ENCODE measurements at places on chromosomes 6 and 20.

GRCh38 chr20:35568645-35569044, 26.8 kb downstream of the ERGIC3 start:
- no peak for DNase-seq

- DNase-seq: peak; percentile 25
Measured at GRCh38 chr20:16541226-16541625, 32.0 kb downstream of the KIF16B start.

GRCh38 chr6:11614534-11615213, 77.1 kb downstream of the TMEM170B start:
- no peak for DNase-seq

- peak; percentile 70 for DNase-seq
Measured at GRCh38 chr6:14396826-14397517, 279.4 kb downstream of the CD83 start.

DNA sequence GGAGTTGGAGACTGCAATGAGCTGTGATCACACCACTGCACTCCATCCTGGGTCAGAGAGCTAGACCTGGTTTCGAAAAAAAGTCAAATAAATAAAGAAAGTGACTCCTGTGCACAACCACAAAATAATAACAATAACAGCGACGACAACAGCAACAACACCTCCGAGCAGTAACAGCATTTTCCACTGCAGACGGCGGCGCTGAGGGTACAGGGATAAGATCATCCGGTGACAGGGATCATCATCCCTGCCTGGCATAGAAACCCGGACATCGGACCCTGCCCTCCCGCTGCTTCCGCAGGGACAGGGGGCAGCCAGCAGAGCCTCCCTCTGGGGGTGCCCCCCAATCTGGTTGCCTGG, 11.5 kb downstream of the SRXN1 start:
- peak; percentile 83 for DNase-seq

DNA sequence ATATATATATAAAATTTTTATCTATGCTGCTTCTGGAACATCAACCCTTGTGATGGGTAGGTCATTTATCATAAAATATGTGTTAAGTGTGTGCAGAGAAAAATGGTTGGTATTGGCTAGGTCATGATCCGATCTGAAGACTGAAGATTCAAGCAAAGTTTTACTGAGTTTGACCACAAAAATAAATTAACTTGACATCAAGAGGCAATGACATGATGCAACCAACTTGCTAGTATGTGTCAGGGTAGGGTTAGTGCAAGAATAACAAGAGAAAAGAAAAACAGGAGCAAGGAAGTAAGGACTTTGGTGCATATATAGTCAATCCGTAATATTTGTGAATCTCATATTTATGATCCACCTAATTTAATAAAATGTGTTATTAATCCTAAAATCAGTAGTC, 1202.0 kb upstream of the ADGRB3 start:
- no peak for DNase-seq

- no peak for DNase-seq
Measured at GRCh38 chr6:131890091-131890490, 61.1 kb downstream of the CCN2 start.

DNA sequence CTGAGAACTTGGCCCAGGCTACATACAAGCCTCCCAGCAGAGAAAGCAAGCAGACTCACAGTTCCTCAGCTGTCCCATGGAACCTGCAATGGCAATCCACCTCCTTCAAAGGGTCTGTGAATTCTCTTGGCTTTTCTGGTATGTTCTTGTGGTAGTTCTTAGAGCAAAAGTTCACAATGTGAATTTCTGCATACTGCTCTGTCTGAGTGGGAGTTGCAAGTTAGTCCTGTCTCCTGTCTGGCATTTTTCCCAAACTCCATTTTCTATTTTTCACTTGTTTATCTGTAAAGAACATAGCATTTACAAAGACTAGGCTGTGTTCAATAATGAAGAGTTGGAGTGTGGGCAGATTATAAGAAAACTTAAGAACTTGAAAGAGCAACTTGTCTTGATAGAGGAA, 269.9 kb downstream of the BCKDHB start:
- DNase-seq: no peak

DNA sequence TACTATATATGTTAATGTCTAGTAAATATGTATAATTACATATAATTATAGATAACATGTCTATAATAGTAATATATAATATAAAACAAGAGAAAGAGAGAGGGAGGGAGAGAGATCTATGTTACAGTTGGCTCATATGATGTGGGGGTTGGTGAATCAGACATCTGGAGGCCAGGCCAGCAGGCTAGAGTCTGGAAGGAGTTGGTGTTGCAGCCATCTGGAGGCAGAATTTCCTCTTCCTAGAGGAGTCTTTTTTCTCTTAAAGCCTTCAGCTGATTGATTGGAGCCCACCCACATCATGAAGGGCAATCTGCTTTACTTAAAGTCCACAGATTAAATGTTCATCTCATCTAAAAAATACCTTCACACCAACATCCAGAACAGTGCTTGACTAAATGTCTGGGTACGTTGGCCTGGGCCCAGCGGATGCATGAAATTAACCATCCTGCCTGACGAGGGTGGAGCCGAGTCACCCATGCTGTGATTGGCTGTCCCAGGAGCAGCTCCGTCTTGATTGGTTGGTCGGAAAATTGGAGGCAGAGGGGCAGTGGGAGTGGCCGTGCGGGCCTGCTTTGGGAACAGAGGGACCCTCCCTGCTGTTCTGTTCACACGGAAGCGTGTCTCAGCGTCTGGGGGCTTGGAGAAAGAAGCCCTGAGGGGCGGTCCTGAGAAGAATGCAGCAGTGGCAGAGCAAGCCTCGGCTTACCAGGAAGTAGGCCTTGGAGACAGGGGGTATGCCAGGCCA, 392.4 kb downstream of the QKI start:
- DNase-seq: no peak

GRCh38 chr6:150332939-150333584, 35.8 kb upstream of the IYD start:
- no peak for DNase-seq

DNA sequence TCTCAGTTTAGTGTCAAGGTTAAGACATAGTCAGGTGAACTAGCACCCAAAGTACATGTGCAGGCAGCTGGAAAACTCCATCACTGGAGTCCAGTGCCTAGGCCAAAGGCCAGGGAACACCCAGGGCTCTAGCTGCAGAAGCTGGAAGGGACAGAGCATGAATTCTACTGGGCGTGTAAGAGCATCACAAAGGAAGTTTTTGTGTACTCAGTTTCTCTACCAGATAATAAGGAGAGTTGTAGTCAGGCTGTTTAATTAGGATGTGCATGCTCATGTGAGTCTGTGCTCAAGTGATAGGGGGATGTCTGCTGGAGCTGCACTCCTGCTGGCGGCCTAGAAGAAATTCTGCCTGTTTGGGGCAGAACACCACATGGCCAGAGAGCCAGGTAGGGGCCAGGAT, 8.1 kb downstream of the L3MBTL1 start:
- no peak for DNase-seq

- no peak for DNase-seq
Measured at GRCh38 chr6:13814938-13815575, 700 bp upstream of the MCUR1 start.

DNA sequence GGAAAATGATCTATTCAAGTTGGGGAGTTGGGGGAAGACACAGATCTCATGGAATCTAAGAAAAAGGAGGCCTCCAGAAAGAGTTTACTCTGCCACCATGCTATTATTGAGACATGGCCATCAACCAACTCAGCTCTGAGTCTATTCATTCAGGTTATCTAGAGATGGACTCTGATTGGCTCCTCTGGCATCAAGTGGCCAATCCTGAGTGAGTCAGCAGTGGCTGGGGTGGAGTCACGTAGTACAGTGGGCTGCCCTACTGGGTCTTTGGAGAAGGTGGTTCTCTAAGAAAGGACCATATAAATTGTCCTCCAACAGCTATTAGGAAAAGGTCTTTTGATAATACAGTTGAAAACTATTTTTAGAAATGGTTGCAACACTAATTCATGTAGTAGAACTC, 42.1 kb downstream of the LYRM2 start:
- no peak for DNase-seq

DNA sequence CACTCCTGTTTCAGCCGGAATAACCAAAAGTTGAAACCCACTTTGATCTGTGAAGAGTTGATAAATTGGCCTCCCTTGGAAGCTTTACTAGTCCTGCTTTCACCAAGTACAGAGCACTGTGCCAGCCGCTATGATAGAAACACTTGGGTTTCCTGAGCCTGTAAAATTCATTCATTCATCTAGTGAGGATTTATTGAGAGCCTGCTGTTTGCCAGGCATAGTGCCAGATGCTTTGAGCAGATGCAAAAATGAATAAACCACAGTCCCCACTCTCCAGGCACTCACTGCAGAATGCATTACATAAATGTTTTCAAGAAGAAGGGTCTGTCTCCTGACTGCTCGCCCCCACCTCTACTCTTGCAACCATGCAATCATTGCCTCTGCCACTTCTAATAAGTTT, 25.3 kb upstream of the TMEM217 start:
- DNase-seq: no peak

DNA sequence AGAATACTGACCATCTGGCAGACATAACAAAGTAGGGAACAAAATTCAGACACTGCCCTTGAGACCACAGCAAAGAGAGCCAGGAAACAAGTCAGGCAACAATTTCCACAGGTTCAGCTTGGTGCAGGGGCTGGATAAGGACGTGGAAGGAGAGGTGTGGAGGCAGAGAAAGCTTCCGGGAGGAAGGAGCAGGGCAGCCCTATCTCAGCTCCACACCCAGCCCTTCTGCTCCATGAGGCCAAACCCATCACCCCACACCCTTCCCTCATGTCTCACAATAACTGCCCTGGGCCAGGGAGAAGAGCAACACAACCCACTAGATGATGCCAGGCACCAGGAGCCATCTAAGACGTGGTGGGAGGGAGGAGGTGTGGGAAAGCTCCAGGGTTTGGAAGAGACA, 5.8 kb downstream of the SNHG17 start:
- DNase-seq: no peak

GRCh38 chr6:114733596-114733995, 390.8 kb upstream of the HS3ST5 start:
- no peak for DNase-seq

- DNase-seq: no peak
Measured at GRCh38 chr6:97459986-97460385, 177.0 kb upstream of the MMS22L start.

- peak; percentile 49 for DNase-seq
Measured at GRCh38 chr6:112216662-112217551, 37.5 kb downstream of the LAMA4 start.

DNA sequence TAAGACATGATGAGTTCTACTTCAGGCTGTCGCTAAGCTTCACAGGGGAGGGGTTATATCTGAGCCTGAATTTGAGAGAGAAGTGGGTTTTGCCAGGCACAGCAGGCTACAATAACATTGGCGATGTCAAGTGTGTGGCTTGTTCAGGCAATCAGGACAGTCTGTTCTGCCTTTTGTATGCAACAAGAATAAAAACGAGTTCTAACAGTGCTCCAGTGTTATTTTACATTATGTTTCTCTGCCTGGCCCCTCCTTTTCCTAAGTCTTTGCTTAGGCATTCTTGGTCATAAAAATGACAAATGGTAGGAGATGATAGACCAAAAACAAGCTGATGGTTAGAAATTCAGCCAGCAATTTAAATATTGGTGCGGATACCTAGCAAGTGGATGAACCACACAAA, 26.8 kb downstream of the PAQR8 start:
- DNase-seq: no peak

GRCh38 chr20:57883224-57883623, 173.4 kb upstream of the PMEPA1 start:
- no peak for DNase-seq

- no peak for DNase-seq
Measured at GRCh38 chr6:27214126-27214601, 33.3 kb upstream of the PRSS16 start.

DNA sequence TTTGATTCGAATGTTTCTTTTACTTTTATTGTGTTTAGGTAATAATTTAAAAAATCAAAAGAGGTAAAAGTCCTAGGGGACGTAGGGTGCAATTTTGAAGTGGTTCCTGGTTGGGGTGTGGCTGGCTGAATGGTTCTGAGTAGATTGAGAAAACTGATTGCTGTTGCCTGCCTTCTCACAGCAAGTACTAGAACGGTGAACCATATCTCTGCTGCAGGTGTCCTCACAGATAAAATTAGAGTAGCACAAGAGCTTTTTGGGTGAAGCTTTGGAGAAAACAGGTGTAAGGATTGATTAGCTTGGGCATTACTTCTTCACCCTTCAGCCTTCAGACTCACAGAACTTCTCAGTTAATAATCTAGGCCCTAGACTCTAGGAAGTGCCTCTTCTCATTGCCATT, 19.8 kb upstream of the GJA10 start:
- no peak for DNase-seq

DNA sequence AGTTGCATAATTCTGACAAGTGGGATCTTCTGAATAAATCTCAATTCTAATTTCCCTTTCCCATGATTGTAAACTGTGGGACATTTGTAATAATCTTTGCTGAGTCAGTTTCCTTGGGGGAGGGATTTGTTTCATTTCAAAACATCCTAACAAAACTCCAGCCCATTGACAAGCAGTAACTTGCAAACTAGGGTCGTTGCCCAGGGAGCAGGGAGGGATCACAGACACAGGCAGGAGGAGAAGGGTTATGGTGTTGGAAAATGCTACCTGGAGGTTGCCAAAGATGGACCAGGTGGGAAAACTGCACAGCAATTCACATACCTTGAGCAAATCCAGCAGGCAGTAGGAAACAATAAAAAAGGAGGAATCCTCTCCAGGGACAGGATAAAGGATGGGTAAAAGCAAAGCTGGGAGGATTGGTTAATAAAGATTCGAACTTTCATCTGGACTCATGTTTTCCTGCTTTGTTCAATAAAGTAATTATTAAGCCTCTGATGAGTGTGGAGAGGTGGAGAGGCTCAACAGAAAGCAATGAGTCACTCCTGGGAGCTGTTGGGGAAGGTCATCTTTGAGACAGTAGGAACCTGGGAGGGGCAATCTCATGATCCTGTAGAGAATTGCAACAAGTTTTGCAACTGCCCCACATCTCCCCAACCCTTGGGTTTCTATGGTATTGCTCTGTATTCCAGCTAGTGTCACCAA, 87.3 kb upstream of the AKIRIN2 start:
- peak; percentile 61 for DNase-seq

DNA sequence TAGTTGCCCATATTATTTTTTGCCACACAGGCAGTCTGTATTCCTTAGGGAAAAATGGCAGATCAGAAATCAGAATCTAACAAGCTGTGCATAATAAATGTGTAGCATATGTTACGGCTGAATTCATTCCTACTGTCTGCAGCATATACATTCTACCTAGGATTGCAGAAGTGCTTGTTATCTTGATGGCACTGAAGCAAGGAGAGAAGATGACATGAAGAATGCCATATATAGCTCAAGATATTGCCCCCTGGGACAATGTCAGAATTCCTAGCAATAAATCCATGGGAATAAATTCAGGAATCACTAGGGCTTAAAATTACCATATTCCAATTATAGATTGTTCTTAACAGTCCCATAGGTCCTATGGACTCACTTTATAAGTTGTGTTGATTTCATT, 293.0 kb upstream of the CNR1 start:
- DNase-seq: no peak

GRCh38 chr6:37030599-37030998, 25.1 kb downstream of the FGD2 start:
- no peak for DNase-seq

DNA sequence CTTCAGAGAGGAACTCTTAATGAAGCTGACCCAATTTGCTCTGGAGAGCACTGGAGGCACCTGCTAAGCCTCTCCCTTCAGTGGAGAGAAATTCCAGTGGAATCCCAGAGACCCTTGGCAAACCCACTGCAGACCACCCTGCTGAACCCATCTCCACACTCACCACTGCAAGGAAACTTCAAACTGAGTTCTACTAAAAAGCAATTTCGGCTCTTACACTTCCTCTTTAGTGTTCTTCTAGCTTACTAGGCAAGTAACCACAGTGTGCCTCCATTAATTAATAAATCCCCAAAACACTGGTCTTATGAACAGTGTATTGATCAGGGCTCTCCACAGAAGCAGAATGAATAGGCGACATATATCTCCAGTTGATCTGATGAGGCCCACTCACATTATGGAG, 43.0 kb upstream of the HLA-E start:
- no peak for DNase-seq

All from islet precursor cell (in vitro differentiated cells).